ENCODE measurements at places on chromosomes 4 and X.

DNA sequence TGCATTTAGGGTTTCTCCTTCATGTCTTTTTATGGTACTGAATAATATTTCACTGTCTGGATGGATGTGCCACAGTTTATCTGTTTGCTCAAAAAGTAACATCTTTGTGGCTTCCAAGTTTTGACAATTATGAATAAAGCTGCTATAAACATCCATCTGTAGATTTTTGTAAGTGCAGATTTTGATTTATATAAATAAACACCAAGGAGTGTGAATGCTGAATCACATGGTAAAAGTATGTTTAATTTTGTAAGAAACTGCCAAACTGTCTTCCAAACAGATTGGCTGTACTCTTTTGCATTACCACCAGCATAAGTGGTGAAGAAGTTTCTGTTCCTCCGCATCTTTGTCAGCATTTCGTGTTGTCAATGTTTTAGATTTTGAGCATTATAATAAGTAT, 158.7 kb upstream of the GIMD1 start:
- no peak for DNase-seq

DNA sequence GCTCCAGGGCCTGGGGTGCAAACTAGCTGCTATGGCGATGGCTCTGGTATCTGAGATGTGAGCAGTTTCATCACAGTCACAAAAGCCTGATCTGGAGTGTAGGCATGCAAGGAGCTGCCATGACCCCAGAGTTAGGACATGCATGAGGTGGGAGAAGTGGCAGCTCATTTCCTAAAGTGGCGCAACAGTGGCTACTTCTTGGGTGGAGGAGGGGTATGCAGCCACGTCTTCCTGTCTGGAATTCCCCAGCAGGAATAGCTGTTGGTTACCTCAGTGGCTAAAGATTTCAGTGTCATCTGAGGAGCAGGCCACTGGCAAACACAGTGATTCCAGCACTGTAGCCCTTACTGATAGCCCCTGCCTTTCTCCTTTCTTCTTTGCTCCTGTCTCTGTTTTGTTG, 1382.5 kb downstream of the C4orf33 start:
- no peak for DNase-seq

DNA sequence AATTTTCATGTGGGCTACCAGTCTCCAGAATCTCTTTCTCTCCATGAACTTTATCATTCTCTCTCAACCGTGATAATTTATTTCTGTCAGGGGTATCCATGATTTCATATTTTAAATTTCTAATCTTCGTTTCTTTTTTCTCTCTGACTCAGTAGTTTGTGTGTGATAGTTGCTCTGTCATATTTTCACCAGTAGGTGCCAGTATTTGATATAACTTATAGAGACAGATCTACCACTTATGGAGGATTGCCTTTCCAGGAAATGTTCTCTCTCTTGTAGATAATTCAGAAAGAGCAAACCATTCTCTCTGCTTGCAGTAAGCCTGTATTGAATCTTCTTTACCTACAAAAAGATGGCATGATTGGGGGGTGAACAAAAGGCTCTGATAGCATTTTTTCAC, 79.3 kb upstream of the DYNLT3 start:
- DNase-seq: no peak

DNA sequence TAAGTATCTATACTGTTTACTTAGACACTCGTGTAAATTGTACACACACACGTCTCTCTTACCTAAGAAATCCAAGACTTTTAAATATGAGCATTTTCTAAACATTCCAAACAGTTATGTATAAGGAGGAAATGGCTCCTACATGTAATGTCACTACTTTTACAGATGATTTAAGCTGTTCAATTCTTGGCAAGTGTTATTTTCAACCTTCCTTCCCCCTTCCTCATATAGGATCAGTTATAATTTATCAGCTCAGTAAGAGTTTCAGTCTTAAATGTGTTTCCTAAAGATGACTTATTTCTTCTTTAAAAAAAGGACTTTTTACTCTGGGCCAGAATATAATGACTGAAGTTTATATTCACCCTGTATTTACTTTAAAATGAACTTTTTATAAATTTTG, 601.1 kb downstream of the ANKRD50 start:
- no peak for DNase-seq

GRCh38 chr4:34974313-34974680, 1270.0 kb downstream of the ARAP2 start:
- no peak for DNase-seq

GRCh38 chrX:72062916-72063315, 68.8 kb downstream of the RTL5 start:
- no peak for DNase-seq

GRCh38 chr4:89216866-89217265, 90.7 kb downstream of the GPRIN3 start:
- no peak for DNase-seq

GRCh38 chr4:105619188-105619931, 66.9 kb downstream of the ARHGEF38 start:
- peak; percentile 71 for DNase-seq

GRCh38 chrX:103343105-103343504, 13.1 kb downstream of the TCEAL7 start:
- no peak for DNase-seq

DNA sequence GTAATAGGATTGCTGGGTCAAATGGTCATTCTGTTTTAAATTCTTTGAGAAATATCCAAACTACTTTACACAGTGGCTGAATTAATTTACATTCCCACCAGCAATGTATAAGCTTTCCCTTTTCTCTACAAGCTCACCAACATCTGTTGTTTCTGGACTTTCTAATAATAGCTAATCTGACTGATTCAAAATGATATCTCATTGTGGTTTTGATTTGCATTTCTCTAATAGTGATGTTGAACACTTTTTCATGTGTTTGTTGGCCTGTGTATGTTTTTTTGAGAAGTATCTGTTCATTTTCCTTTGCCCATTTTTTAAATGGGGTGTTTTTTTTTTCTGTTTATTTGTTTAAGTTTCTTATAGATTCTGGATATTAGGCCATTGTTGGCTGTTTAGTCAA, 659.0 kb upstream of the GNPDA2 start:
- DNase-seq: no peak

DNA sequence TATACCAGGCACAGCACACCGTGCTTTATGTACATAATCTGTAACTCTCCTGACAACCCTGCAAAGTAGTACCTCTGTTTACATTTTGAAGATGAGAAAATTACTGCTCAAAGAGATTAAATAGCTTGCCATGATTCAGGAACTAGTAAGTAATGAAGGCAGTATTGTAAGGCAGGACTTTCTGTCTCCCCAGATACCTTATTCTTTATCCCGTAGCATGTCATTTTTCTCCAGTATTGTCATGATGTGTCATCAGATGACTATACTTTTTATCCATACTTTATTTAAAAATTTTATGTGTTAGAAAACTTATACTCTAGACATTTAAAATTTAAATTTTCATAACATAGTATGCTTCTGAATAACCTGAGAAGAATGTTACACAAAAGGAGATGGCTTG, 188.3 kb upstream of the NUDT6 start:
- DNase-seq: no peak

DNA sequence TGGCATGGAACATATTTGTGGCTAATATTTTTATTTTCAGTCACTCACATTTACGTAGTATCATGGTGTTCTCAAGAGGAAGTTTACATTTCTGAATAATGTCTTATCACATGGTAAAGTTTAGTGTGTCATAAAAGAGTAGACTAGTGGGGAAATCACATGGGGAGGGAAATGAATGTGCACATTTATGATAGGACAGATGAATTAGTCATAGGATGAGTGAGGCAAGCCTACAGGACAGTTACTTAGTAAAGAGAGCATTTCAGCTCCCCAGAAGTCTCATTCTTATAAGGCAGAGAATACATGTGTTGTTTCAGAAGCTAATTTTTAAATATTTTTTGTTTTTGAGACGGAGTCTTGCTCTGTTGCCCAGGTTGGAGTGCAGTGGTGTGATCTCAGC, 6.2 kb downstream of the GK start:
- DNase-seq: no peak

- no peak for DNase-seq
Observed at GRCh38 chr4:142314686-142315085, 531.4 kb downstream of the INPP4B start.

DNA sequence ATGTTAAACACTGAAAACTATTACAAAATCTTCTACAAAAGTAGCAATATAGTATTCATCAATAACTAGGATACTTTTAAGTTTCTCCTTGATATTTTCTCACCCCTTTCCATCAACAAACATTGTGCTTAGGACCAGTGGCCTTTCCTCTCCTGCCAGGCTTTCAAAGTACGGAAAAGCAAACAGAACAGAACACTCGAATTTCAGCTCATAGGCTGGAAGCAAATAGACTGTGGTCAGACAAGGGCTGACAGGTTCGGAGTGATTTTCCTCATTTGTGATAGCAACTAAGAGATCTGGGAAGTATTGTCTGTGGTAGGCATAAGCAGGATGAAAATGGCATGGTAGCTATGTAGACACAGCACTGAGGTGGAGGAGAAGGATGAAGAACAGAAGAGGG, 68.6 kb upstream of the SORBS2 start:
- DNase-seq: no peak

GRCh38 chrX:19555683-19556082, 40.4 kb upstream of the MAP3K15 start:
- DNase-seq: no peak

DNA sequence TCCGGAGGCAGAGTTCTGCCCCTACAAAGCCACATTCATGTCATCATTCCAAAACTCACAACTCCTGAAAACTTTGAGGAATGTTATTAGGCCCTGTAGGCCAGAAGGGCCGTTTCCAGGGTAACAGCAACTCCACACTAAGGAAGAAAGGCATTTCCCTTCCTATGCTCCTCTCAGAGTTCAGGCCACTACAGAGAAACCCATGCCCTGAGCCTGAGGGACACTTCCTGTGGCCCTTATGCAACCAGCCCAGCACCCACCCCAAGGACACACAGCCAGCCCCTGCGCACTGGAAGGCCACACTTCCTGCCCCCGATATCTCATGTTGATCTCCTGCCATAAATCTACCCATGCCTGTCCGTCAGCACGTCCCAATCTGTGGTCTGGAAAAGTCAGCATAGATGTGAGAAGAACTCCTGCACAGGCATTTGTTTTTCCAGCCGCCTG, 289.3 kb downstream of the BCOR start:
- no peak for DNase-seq

DNA sequence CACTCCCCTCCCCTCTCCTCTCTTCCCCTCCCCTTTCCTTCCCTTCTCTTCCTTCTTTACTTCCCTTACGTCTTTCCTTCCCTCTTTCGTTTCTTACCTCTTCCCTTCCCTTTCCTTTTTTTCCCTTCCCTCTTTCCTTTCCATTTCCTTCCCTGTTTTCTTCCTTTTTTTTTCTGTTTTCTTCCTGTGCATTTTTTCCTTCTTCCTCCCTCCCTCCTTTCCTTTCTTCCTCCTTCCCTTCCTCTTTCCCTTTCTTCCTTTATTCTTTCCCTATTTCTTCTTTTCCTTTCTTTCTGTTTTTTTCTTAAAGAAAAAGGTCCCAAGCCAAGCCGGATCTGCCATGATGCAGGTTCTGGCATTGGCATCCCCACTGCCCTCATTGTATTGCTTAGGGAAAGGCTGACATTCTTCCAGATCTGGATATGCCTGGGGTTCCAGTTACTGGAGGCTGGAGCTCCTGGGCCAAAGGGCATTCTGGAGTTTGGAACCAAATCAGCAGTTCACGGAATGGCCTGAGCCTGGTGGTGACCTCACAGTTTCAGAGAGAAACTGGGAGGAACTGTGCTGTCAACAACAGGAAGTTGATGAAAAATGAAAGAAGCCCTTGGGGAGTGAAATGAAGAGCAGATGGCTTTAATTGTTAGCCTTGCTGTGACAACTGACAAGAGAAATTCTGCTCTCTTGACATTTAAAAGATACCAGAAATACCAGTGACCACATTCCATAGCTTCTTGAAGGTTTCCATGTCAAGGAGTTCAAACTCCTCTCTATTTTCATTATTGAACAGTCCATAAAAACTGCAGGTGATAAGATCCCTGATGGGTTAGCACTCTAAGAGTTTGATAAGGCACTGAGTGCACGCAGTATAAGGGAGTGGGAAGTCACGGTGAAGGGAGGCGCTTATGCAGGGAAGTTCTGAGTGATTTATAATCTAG, 622.1 kb downstream of the SPRY1 start:
- no peak for DNase-seq

GRCh38 chr4:69658133-69658532, 5.1 kb upstream of the UGT2A1 start:
- no peak for DNase-seq
